Kidney (tissue), 22 donors: ENCODE measurements at places on chromosomes 7 and 10.

DNA sequence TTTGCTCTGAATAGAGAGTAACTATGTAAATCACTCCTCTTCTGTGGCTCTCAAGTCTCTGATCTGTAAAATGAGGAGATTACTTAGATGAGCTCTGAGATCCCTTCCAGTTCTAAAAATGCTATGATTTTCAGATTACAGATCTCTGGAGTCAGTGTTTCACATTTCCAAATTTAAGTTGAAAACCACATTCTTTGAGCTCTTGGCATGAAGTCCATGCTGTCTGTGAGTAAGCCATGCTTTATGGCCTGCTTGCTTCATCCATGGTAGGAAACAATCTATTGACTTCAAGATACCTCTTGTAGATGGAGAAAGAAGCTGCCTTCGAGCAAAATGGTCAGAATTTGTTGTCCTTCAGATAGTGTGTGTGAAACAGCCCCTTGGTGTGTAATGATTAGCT, 64.9 kb downstream of the CELF2 start:
- no peak for DNase-seq

DNA sequence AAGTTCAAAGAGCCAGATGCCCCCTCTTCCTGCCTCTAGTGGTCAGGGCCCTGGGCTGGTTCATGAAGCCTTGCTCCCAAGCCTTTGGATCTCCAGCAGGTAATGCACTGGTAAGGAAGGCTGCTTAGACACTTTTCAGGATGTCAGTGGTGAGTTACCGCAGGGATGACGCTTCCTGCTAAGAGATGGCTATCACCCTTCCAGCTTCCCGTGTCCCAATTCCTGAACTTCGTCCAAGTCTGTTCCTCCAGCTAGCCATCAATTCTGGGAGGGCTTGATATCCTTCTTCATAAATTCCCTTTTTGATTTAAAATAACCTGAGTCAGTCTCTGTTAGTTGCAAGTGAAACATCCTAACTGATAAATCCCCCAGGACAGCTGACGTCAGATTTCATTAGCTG, 221.2 kb downstream of the PLXNA4 start:
- no peak for DNase-seq

DNA sequence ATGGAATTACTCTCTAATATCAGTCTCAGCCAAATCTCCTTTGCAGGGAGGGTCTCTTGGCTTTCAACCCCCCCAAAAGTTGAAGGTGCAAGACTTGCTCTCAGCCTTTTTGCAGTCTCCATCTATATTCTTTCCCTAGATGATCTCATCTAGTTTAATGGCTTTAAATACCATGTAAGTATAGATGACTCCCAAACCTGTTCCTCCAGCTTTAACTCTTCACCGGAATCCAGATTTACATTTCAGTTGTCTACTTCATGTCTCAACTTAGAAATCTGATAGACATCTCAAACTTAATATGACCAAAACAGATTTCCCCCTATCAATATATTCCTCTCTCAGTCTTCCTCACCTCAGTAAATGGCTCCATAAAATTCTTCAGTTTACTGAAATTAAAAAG, 9.9 kb upstream of the TAS2R41 start:
- DNase-seq: no peak

DNA sequence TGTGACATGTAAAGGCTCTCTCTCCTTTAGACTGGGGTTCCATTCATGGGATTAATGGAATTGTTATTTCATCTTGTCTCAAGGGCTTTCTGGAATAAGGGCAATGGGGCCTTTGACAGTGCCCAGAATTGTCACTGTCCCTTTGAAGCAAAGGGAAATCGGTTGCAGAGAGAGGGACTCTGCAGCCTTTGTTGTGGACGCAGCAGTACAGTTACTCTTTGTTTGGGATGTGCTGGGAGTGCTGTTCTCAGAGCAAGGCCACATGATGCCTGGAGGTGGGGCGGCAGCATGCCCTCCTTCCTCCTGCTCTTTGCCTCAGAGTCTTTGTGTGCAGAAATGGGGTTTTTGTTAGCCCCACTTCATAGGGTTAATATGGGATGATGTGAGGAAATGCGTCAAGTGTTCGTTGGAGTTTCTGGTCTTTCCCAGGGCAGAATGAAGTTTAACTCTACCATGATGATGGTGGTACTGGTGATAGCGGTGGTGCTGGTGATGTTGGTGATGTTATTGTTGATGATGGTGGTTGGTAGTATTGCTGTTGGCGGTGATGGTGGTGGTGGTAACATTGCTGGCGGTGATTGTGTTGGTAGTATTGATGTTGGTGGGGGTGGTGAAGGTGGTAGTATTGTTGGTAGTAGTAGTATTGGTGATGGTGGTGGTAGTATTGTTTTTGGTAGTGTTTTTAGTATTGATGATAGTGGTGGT, 45.3 kb downstream of the DOCK1 start:
- no peak for DNase-seq

- no peak for DNase-seq
These were observed 627.9 kb downstream of the PARD3 start for GRCh38 chr10:34187201-34187600.

- DNase-seq: no peak
These were observed 294.9 kb upstream of the MKLN1 start for GRCh38 chr7:131032786-131033185.
